ENCODE measurements at places on chromosomes 12 and 14.

GRCh38 chr12:16606201-16606849 is 363 bp upstream of the LMO3 start:
- no peak for DNase-seq

DNA sequence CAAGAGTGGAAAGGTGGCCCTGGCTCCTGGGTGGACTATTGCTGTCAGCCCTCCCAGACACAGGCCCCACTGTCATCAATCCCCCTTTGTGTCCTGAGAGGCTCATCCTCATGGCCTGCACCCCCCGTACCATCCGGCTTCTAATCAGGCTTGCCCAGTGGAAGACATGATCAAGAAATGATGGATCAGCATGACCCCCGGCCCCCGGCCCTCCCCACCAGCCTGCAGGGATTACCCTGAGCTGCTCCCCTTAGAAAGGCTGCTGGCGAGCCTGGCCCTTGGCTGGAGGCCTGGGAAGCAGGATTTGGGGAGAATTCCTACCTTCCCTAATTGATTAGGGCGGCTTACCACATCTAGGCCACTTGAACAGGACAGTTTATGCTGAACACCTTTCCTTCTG is 171.2 kb downstream of the PIWIL1 start:
- no peak for DNase-seq

- DNase-seq, result no peak
These were observed 2.7 kb downstream of the PLD4 start for GRCh38 chr14:104927432-104927816.

- no peak for DNase-seq
These were observed 261.5 kb downstream of the SOX5 start for GRCh38 chr12:23687947-23688346.

GRCh38 chr14:50469982-50470381 is 62.4 kb downstream of the MAP4K5 start:
- no peak for DNase-seq

DNA sequence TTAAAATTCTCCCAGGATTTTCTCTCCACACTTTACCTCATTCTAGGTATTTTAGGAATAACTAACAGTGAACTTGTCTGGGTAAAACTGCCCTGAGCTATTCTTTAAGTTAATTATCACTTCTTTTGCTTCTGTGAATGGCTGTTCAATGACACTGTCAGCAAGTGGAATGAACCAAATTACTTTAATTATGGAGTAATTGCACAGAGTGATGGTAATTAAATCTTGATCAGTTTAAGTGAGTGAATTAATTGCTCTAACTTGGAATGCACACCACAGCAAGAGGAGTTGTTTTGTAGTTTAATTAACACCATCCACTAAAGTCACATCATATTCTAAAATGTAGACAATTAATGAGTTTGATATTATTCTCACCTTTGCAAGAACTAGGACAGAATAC is 36.2 kb upstream of the TMEM260 start:
- DNase-seq, result no peak

DNA sequence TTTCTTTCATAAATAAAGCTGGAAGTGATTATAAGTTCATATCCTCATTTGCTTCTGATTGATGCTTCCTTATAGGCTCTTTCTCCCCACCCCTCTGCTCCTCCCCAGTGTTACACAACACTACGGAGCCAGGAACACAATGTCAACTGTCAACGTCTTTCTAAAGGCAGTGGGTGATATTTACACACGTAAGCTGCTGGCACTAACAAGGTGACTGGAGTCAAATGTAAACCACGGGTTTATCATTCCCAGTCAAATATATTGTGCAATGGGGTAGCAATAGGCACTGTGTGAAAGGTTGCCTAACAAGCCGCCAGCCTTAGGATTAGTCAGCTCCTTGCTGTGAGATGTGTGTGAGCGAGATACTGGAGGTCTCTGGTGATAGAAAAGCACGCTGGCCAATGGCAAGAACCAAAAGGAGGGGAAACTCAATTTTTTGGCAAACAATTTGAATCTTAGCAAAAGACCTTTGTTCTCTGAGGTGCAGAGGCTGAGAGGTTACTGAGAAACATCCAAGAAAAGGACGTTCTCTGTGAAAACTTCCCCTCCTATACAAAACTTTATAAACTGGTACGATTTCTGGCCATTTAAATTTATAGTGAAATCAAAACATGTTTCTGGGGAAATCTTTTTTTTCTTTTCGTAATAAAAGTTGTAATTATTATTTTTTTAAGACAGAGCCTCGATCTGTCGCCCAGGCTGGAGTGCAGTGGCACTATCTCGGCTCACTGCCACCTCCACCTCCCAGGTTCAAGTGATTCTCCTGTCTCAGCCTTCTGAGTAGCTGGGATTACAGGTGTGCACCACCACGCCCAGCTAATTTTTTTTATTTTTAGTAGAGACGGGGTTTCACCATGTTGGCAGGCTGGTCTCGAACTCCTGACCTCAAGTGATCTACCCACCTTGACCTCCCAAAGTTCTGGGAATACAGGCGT is 22.3 kb upstream of the HECTD1 start:
- no peak for DNase-seq

DNA sequence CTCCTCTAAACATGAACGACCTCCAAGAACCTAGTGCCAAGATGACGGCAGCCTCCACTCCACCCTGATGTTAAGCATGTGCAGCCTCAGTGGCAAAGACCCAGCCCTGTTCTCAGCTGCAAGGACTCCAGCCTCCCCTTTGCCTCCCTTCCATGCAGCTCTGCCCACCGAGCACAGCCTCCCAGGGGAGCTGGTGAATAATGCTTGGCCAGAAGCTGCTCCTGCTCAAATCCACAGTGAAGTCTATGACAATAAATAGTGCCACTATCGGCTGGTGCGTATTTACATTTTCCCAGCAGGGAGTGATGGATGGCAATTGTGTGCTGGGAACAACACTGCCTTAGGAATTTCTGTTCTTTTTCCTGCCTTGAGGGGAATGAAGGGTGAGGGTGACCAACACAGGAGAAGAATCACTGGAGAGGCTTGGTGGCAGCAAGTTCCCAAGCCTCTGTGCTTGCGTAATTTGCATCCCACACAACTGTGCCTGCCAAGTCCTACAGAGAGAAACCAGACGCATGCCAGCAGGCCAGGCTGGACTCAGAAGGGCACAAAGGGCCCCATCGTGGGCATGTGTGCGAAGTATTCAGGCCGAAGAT is 29.9 kb upstream of the TC2N start:
- DNase-seq, result no peak

DNA sequence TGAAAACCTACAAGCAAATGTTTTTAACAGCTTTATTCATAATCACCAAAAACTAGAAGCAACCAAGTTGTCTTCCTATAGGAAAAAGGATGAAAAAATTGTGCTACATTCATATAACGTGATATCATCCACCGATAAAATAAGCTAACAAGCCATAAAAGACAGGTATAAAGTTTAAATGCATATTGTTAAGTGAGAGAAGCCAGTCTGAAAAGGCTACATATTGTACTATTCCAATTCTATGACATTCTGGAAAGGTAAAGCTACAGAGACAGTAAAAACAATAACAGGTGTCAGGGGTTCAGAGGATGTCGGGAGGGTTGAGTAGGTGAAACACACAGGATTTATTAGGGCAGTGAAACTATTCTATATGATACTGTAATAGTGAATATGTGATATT is 22.7 kb downstream of the CDKL1 start:
- no peak for DNase-seq

GRCh38 chr14:33715227-33715528 is 235.7 kb downstream of the EGLN3 start:
- no peak for DNase-seq

DNA sequence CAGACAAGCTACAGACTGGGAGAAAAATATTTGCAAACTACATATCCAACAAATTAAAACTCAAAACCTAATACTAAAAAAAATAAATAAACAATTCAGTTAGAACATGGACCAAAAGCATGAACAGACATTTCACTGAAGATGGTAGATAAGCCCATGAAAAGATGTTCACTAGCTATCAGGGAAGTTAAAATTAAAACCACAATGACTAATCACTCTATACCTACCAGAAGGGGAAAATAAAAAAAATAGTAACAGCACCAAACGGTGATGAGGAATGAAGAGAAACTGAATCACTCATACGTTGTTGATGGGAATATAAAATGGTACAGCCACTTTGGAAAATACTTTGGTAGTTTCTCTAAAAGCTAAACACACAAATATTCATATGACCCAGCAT is 31.1 kb upstream of the DHRS7 start:
- no peak for DNase-seq

GRCh38 chr14:90382491-90383125 is 14.2 kb upstream of the CALM1 start:
- DNase-seq, result peak; percentile 60

DNA sequence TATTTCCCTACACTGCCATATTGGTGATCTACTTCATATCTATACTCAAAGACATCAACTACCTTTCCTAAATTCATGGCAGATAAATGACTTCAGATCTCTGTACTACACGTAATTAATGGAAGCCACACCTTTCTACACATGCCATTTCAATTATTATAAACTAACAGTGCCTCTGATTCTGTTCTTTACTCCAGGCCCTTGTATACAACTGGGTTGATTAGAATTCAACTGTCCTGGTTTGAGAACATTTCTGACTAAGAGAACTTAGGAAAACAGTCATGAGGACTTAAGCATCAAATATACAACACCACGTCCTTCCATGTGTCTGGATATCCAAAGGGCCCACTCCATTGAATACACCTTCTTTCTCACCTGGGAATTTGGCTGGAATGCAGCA is 1.8 kb downstream of the ACIN1 start:
- no peak for DNase-seq

Data from CD4-positive, alpha-beta T cell (primary cell).